ENCODE measurements at places on chromosomes 12 and 14. TPM values are rescaled to one million over a fixed set of nuclear protein-coding genes. Genes with fewer than 3 reads are reported as not detected.

The C12orf60 gene
- 2.3 TPM for total RNA-seq

GRCh38 chr12:75487308-75487707 lies 6.8 kb downstream of the GLIPR1 start:
- no peak for DNase-seq

- DNase-seq: no peak
Observed at GRCh38 chr14:65344011-65344410, 68.5 kb upstream of the FUT8 start.

GRCh38 chr14:96094211-96094610 lies 55.0 kb downstream of the C14orf132 start:
- DNase-seq: no peak

DNA sequence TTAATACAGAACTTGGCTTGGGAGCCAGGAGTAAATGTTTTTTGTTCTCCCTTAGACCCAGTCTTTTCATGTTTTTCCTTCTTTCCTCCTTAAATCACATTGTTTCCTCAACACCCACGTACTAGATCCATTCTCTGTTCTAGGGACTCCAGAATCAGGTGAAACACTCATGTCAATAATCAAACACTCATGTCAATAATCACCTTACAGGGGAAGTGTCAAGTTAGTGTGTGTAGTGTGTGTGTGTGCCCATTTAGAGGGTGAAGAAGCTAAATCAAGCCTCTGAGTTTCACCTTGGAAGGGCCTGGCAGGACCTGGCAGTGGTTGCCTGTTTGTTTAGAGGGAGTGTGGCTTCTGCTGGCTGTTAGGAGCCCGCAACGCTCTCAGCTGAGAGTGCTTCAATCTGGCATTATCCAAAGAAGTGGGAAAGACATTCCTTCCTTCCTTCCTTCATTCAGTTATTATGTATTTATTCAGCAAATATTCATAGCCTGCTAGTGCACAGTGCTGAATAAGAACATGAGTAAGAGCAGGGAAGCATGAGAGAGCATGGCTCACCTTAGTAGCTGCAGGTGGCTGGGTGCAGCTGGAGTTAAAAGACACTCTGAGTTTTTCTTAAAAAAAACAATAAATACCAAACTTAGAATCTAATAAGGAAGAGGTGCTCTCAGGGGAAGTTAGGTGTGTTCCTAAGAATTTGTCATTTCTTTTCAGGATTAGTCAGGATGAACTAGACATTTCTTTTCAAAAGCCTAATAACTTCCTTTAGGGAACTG lies 17.6 kb upstream of the EID3 start:
- DNase-seq: no peak

GRCh38 chr14:97336179-97336578 lies 539.0 kb downstream of the VRK1 start:
- no peak for DNase-seq

DNA sequence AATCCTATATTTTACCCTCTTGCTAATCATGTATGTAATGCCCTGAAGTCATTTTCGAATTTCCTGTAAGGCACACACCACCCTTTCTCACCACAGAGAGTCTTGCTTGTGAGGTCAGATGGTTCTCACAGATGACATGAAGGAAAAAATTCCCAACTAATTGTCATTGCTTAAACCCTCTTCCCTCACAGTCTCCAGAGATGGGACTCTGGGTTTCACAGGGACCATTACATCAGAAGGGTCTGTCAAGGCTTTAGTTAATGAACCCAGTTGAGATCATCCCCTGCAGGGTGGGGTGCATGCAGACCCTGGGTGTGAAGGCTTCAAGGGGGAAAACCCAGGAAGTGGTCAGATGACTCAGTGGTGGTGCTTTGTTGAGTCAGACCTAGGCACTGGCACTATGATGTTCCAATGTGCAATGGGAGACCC lies 229.6 kb downstream of the BCAT1 start:
- peak; percentile 42 for DNase-seq

Measured in GM23248 (cell line).